ENCODE measurements at places on chromosomes 5 and 9.
A peak's percentile ranks its signal among the peaks of the same experiment; 100 is the strongest.

DNA sequence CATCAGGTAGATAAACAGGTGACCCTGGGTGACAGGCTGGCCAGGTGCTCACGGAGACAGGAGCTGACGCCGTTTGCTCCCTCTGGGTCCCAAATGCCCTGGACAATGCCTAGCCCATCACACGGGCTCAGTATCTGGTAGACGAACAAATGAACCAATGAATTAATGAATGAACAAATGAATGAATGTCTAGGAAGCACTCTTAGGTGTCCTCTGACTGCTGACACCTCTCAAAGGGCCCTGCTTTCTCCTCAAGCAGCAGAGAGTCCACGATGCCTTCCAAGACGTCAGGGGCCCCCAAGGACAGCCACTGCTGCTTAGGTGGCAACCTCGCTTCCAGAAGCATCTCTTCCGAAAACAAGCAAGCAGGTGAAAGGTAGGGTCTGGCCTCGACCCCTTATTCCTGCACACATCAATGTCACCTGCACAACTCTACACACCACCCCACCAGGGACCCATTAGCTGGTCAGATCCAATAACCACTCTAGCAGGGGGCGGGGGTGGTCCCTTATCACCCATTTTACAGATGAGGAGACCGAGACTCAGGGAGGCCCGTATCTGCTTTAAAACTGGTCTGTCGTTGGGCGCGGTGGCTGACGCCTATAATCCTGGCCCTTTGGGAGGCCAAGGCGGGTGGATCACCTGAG is 45.2 kb downstream of the VAV2 start:
- peak; percentile 43 for DNase-seq

GRCh38 chr5:109721741-109722140 is 32.0 kb downstream of the MAN2A1 start:
- DNase-seq, result no peak

DNA sequence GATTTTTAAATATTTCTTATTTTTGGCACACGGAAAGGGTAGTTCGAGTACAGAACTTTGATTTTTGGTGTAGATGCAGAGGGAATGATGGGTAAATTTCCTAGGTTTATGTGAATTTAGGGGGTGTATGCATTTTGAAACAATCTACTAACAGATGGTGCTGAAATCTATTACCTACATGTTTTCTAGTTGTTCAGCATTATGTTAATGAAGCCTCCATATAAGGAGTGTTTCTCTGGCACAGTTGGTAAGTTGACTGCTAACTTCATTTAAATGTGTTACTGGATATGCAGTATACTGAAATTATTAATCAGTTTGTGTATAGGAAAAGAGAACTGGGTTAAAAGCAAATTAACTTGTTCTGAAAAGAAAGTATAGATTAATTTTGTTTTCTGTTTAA is 17.5 kb downstream of the SUB1 start:
- no peak for DNase-seq

DNA sequence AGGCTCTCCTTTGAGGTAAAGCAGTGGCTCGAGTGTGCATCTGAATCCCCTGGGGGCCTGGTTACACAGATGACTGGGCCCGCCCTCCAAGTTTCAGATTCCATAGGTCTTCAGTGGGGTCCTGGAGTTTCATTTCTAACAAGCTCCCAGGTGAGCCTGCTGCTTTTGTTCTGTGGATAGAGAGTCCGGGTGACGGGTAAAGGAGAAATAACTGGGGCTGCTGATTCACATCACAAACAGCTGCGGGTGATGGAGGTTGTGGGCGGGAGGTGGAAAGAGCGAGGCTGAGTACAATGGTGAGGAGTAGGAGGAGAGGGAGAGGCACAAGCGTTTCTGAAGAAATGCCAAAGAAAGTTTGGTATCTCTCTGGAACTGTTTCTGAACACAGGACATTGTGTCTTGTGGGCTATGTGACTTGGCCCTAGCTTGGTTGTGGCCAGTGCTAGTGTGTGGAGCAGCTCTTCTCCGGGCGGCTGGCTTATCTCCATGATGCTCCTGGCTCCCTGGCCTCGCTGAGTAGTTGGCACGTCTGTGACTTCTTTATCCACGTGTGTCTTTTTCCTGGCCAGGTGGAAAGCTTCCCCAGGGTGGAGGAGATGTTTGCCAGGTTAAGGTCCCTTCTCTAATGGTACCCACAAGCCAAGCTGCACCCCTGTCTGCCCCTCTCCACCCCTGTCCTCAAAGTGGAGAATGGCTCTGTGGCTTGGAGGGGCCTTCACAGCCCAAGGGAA is 61.7 kb downstream of the HSPA4 start:
- DNase-seq, result no peak

- no peak for DNase-seq
These were observed 58.4 kb downstream of the SLC1A3 start for GRCh38 chr5:36664766-36665165.

GRCh38 chr9:131589993-131590392 is 44.7 kb downstream of the PRRT1B start:
- DNase-seq, result no peak

DNA sequence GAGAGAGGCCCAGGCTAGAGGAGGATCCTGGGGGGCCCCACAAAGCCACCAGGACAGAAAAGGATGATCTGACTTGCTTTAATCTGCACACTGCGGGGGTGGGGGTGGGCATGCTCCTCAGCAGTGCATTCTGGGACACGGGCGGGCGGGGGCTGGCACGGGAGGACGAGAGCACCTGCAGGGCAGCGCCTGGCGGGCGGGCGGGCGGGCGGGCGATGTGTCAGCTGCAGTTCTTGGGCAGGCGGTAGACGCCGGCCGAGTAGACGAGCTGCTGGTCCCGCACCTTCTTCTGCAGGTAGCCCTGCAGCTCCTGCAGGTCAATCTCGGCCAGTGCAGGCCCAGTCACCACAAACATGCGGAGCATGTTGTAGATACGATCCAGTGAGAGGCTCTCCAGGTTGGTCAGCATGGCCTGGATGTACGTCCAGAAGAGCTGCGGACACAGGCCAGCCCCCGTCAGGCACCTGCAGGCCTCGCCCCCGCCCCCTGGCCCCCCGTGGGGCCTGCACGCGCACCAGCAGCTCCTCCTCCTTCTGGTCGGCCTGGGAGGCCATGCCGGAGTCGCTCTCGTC is 3.0 kb upstream of the TMEM210 start:
- no peak for DNase-seq

DNA sequence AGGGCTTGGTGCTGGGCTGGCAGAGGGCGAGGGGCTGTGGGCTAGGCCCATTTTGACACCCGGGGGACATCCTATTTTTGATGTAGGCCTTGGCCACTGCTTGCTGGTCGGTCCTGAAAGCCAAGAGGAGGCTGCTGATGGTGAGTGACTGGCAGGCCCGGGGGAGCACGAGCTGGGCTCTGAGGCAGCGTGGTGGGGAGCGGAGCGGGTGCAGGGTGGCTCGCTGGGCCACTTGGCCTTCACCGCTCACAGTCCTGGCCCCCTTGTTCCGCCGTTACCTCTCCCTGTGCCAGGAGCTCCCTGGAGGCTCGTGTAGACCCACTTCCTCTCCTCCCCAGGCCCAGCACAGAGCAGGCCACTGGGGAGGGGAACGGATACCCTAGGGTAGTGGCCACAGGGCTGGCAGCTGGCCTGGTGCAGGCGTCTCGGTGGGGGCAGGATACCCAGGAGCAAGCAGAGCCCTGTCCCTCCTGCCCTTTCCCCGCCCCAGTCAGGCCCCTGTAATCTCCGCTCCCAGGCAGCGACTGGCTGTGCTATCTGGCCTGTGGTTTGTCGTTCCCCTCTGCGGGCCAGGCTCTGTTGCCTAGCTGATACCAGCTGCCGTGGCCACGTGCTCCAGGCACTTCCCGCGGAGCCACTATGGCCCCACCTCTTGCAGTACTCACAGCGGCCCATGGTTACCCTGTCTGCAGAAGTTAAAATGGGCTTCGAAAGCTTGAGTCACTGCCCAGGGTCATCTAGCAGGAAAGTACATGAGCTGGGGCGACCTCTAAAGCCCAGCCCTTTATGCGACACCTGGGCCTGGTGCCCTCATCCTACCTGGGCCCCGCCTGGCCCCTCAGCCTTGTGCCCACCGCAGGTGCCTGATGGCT is 11.7 kb upstream of the DOLPP1 start:
- DNase-seq, result peak; percentile 85
